Psoas muscle (tissue), 8 donors: ENCODE measurements at places on chromosomes 5 and 9. TPM values are rescaled to one million over a fixed set of nuclear protein-coding genes. Genes with fewer than 3 reads are reported as not detected.
A peak's percentile ranks its signal among the peaks of the same experiment; 100 is the strongest.

DNA sequence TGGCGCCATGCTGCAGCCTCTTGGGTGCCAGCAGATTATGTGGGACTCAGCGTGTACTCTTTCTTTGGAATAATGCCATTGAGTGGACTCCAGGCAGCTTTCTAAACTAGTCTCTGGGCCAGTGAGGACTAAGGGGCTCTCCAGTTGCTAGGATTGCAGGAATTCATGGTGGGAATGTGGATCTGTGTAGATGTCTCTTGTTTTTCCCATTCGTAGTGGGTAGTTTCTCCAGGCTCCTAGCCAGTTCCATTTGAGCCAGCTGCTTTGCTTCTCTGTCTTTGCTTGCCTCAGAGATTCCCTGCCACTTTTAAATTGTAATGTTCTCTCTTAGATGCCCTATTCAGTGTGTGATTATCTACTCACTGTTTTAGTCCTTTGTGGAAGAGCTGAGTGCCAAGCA, 42.6 kb downstream of the SLF1 start:
- no peak for DNase-seq

- no peak for DNase-seq
Measured at GRCh38 chr9:80866576-80867227, 822.6 kb downstream of the TLE1 start.

- DNase-seq, result no peak
Measured at GRCh38 chr9:112065806-112066606, 109.1 kb downstream of the SUSD1 start.

GRCh38 chr9:126862104-126862761, 1.8 kb downstream of the ZBTB34 start:
- DNase-seq, result no peak

DNA sequence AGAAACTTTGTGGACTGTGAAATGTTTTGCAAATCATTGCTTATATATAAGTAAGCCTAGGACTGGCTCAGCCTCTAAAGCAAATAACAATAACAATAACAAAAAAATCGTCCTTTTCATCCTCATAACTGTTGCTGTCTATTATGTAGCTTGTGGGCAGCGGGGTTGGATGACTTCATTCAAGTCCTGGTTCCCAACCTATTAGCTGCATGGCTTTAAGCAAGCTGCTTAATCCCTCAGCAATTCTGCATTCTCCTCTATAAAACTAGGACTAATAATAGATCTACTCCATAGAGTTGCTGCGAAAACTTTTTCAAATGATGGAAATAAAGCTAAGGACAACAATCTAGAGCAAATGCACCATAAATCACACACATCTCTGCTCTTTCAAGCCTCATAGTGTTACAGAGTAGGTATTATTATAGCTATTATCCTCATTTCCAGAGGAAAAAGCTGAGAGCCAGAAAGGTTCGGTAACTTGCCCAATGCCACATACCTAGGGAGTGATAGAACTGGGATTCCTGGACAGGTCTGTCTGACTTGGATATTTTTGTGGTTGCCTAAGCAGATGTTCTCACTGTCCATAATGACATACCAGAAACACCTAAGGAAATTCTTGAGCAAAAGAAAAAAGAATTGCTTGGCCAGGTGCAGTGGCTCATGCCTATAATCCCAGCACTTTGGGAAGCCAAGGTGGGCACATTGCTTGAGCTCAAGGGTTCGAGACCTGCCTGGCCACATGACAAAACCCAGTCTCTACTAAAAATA, 98.8 kb upstream of the ADRA1B start:
- no peak for DNase-seq

GRCh38 chr5:132907161-132907560, 33.7 kb downstream of the LEAP2 start:
- no peak for DNase-seq

GRCh38 chr5:146731909-146732659, 146.5 kb downstream of the PPP2R2B start:
- no peak for DNase-seq

DNA sequence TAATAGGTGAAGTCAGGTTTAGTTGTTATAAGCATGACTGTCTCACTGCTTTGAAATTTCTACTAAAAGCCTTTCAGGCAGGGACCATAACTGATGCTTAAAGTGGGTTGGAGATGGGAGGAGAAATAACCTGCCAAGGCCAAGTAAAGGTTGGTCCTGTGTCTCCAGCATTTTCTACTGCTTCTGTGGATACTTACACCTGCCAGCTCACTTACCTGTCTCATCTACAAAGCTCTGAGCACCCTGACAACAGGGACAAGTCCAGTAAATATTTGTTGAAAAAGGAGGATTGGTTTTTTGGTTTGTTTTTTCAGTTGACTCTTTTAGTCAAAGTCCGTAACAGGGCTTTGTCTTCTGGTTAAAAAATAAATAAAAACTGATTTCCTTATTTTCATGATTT, 38.6 kb downstream of the GRAMD2B start:
- DNase-seq, result no peak

DNA sequence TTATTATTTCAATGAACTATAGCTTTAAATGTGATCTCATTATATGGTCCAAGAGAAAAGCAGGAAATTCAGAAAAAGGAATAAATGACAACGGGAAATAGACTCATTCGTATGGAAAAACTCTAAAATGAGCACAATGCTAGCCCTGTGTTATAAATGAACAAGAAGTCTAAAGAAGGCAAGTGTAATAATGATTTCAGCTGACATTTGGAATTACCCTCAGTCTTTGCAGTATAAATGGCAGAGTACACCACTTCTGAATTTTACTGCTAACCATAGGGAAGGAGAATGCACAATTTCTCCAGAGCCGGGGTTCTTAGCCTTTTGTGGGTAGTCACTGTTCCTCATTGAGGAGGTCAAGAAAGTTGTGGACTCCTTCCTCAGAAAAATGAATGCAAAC, 93.1 kb downstream of the ANKRD55 start:
- DNase-seq, result no peak

DNA sequence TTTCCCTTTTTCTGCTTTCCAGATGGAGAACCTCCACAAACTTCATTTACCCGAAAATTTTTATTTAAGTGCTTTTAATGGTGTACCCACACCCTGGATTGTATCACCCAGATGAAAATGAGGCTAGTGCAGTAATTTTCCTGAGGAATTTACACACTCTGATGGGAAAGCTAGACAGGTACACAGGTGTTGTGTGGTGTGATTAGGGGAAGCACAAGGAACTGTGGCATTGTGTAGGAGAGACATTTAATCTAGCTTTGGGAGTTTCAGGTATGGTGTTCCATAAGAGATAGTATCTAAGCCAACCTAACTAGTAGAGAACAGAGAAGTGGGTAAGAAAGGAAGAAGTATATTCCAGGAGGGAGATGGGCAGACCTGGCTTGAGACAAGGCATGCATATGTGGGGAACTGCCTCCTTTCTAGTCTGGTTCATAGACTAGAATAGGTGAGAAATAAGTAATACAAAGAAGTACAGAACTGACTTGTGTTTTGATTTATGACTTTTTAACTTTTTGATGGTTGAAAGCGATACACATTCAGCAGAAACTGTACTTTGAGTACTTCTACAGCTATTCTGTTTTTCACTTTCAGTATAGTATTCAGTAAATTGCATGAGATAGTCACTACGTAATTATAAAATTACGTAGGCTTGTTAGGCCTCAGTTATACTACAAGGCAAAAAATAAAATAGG, 22.9 kb upstream of the ROPN1L start:
- DNase-seq, result no peak

DNA sequence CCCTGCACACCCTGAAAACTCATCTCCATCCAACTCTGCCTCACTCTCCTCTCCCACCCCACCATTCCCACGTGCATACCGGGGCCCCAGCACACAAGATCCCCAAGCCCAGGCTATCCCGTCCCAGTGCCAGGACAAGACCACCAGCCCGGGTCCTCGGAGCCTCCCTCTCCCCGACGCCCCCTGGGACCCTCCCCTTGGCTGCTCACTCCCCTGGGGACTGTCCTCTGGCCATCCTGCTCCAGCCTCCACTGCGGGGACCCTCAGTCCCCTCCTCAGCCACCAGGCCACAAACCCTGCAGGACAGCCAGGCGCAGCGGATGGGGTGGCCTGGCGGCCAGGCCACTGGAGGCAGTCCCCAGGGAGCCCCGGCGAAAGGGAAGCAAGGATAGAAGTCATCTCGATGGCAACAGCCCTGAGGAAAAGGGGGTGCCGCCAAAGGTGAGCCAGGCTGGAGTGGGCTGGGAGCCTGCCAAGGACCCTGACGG, 62.8 kb downstream of the C9orf50 start:
- no peak for DNase-seq

GRCh38 chr5:174801798-174802197, 77.4 kb downstream of the MSX2 start:
- DNase-seq, result no peak

GRCh38 chr9:108002371-108002956, 512.9 kb upstream of the KLF4 start:
- peak; percentile 19 for DNase-seq

DNA sequence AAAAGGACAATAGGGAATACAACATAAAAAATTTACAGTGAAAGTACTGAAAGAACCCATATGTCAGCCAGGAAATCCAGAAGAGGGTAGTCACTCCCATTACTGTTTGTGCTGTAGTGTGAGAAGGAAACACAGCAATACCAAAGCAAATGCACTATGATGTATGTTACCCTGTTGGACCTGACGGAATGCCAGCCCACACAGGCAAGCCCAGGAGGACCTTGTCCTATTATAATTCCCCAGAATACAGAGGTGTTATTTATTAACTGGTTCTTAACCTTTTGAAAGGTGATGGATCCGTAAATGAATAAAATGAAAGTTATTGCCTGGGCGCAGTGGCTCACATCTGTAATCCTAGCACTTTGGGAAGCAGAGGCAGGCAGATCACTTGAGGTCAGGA, 79.0 kb downstream of the GDA start:
- DNase-seq, result no peak

GRCh38 chr5:14579731-14580397, 1.7 kb upstream of the OTULINL start:
- DNase-seq, result no peak

DNA sequence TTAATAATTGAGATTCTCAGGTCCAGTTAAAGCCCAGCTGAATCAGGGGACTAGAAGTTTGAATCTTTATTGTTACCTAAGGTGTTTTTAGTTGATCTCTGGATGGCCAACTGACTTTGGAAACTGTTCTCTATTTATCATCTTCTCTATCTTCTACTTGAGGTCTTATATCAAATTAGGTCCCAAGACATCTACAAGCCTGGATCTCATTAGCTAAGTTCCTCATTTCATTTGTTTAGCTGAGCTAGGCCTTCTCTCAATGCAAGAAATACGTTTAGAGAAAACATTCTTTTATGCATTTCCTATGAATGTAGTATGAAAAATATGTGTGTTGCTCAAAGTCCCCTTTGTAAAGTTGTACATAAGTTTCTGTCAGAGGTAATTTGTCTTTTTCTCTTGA, 196.6 kb downstream of the PTTG1 start:
- no peak for DNase-seq

GRCh38 chr5:80057921-80058320, 22.8 kb downstream of the THBS4 start:
- no peak for DNase-seq

- DNase-seq, result no peak
Measured at GRCh38 chr9:127721391-127721821, 5.5 kb downstream of the TTC16 start.

Gene ZDHHC11B
- total RNA-seq, result 7.4 TPM

Gene NELFB
- total RNA-seq, result 53.7 TPM

Gene SOWAHA
- not detected for total RNA-seq

Gene NUTM2G
- total RNA-seq, result not detected

Gene DNAH5
- total RNA-seq, result 0.05 TPM

Gene FGD3
- total RNA-seq, result 2.5 TPM

Gene PCDHGB3
- 0.92 TPM for total RNA-seq

Gene SPATA9
- 0.22 TPM for total RNA-seq

Gene PCDHA10
- total RNA-seq, result 0.12 TPM

Gene FRMPD1
- total RNA-seq, result 1.4 TPM
